GM04504 (cell line): ENCODE measurements at places on chromosomes 2 and 18.

DNA sequence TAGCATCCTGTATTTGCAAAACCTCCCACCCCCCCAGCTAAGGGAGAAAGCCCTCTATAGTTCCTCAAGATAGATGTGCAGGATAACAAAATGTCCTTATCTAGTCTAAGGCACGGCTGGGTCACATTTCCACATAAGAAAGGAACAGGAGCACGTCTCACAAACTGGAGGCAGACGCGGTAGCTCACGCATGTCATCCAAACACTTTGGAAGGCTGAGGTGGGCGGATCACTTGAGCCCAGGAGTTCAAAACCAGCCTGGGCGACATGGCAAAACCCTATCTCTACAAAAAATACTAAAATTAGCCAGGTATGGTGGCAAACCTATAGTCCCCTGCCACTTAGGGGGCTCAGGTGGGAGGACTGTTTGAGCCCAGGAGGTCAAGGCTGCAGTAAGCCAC is 9.3 kb downstream of the SF3B1 start:
- DNase-seq = no peak

DNA sequence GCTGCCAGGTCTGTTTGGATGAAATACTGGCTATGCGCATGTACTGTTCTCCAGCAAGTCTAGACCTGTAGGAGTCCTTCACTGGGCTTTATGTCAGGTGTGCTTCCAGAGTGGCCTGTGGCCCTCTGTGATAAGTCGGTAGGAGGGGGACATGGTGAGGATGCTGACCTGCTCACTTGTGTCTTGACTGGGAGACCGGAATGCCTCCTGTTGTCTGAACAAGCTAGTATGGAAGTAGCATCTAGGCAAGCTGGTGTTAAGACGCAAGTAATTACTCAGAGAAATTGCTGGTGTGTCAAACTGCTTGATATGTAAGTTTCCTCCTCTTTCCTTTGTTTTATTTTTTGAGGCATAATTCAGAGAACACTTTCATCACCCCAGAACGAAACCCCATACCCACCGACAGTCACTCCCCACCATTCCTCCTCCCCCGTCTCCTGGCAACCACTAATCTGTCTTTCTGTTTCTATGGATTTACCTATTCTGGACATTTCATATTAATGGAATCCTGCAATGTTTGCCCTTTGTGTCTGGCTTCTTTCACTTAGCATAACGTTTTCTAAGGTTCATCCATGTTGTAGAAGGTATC is 76.4 kb downstream of the TMEM247 start:
- no peak for DNase-seq

DNA sequence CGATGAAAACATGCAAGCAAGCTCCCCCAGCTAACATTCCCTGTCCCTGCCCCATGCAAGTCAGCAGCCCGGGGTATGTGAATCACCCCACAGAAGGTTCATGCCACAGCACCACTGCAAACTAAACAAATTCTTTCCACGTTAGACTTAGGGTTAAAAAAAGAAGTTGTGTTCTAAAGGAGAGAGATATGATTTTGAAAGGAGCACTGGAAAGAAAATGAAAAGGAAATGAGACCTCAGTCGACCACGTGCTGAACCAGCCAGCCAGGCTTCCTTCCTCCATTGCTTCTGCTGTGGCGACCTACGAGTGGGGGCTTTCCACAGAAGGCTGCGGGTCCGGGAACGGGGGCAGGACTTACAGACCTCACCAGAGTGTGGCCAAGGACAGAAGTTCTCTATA is 52.0 kb downstream of the ARL4C start:
- DNase-seq = peak; percentile 76

GRCh38 chr18:57149531-57149930 is 2.6 kb downstream of the BOD1L2 start:
- DNase-seq = no peak

DNA sequence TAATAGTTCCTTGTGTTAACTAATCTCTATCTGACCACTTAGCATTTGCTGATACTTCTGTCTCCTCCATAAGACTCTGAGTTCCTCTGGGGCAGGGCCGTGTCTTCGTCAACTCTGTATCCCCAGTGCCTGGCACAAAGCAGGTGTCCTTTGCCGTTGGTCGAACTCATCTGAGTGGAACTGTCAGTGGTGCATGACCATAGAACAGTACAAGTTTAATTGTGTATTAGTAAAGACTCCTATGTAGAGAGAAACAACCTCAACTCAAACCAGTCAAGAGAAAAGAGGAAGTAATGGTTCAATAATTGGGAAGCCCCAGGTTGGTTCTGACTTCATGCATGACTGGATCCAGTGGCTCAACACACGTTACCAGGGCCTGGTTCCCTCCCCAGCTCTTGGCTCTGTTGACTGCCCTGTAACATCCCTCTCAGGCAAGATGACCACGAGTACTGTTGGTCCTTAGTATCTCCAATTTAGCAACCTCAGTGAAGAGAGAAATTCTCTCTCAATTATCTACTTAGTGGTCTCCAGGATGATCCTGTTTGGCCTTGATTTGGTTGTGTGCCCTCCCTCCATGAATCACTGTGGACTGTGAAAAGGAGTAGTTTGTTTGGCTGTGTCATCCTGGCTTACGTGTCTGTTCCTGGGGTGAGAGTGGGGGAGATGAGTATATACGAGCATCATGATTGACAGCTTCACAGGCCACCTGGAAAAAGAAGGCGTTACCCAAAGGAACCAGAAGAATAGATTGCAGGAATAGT is 58.5 kb upstream of the MSH6 start:
- DNase-seq = no peak

DNA sequence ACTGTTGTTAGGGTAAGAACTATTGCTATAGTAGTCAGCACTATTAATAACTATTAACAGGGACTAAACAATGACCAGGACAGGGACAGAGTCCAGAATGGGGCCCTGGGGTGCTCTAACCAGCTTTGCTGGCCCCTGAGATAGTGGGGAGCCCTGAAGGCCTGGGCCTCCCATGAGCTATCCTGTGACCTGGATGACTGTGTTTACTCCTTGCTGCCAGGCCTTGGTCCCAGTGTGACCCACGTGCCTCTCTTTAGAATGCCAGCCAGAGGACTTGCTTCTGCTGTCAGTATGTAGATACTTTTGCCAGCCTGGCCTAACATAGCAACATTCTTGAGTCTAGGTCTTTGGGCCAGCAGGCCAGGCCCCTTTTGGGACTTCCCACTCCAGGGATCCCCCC is 11.4 kb downstream of the CDK5R2 start:
- DNase-seq = no peak

- no peak for DNase-seq
Measured at GRCh38 chr2:241158546-241158900, 8.3 kb downstream of the PPP1R7 start.

DNA sequence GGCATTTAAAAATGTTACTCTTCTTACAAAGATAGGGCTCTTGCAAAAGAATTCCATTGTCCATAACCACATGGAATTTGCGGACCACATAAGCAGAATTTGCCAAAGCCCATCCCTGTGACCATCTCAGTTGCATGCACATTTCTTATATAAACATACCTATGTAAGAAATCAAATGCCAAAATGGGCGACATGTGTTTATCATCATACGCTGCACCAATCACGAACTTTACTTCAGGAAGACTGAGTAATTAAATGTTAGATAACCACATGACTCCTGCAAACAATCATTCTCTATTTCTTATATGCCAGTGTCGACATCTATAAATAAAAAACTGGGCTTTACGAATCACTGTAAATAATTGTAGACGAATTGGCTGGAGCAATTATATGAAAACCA is 186.1 kb upstream of the RBMS1 start:
- peak; percentile 55 for DNase-seq

DNA sequence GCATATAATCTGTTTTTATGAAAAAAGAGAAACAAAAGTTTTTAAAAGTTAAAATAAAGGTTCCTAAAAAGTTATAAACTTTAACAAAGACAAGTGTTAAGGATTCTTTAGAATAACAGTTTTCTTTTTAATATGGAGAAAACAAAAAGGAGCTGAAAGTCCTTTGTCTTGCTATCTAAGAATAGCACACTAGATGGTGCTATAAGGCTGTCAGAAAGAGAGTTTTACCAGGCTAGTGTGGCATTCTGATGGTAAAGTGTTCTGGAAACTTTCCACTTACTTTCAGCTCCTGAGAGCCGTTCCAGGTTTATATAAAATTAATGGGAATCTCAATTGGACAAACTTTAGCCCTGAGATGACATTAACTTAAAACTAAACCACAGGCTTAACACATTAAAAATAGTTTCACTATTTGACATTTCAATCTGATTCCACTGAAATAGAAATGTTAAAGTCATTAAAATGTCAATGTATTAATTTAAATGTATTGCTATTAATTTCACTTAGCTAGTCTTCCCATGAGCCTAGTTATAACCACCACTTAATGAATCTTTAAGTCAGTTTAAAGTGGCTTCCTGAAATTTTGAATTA is 3.7 kb downstream of the FBXO48 start:
- no peak for DNase-seq

DNA sequence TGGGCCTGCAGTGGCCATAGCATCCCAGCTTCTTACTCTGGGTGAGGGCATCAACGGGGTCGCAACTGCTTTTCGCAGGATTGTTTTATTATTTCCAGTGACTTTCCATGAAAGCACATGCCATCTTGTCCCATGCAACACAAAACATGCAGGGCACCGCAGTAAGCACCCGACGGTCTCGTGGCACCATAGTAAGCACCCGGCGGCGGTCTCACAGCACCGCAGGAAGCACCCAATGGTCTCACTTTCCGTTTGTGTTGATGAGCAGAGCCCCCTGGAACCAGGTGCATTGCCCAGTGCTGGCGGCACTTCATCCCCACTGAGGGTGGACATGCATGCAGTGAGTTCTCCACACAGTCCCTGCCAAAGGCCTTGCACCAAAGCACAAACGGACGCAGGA is 271.9 kb downstream of the MYT1L start:
- DNase-seq = no peak

- DNase-seq = no peak
Measured at GRCh38 chr2:46719487-46719886, 196.1 kb downstream of the MCFD2 start.

GRCh38 chr2:200695601-200696000 is 109.8 kb downstream of the AOX1 start:
- no peak for DNase-seq
